ENCODE measurements at places on chromosomes 11 and 22. TPM values are rescaled to one million over a fixed set of nuclear protein-coding genes. Genes with fewer than 3 reads are reported as not detected.

GRCh38 chr22:38706901-38707195 is 1.1 kb downstream of the GTPBP1 start:
- DNase-seq = no peak

- DNase-seq = no peak
These were observed 101.6 kb upstream of the AKIP1 start for GRCh38 chr11:8809241-8809938.

DNA sequence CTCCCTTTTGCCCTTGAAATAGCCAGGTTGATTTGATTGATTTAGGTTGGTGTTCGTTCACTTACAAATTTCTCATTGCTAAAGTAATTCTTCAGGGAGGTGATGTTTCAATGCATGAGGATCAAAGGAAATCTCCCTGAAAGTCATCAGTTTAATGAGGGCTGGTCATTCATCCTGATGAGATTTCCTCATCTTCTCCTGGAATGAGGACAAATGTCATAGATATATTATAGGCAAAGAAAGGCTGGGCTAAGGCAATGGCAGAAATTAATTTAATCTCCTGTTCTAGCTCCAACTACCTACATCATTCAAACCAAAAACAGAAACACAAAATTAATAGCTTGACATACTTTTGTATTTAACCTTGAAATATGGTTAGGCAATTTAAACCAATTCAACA is 1052.1 kb downstream of the LRRC4C start:
- DNase-seq = no peak

CELF1 gene
- total RNA-seq = 94.5 TPM

DNA sequence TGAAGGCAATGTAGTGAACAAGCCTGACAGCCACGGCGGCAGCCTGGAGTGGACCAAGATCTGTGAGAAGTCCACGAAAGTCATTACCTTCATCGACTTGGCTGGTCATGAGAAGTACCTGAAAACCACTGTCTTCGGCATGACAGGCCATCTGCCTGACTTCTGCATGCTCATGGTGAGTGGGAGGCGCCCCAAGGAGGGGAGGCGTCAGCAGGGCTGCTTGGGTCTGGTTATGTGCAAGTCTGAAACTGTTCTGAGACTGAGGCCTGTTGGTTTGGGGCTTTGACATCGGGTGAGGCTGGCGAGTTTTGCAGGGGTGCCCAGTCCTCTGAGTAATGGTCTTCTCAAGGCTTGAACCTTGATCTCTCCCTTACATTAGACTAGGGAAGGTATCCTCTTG is 11.1 kb downstream of the GTPBP1 start:
- no peak for DNase-seq

DNA sequence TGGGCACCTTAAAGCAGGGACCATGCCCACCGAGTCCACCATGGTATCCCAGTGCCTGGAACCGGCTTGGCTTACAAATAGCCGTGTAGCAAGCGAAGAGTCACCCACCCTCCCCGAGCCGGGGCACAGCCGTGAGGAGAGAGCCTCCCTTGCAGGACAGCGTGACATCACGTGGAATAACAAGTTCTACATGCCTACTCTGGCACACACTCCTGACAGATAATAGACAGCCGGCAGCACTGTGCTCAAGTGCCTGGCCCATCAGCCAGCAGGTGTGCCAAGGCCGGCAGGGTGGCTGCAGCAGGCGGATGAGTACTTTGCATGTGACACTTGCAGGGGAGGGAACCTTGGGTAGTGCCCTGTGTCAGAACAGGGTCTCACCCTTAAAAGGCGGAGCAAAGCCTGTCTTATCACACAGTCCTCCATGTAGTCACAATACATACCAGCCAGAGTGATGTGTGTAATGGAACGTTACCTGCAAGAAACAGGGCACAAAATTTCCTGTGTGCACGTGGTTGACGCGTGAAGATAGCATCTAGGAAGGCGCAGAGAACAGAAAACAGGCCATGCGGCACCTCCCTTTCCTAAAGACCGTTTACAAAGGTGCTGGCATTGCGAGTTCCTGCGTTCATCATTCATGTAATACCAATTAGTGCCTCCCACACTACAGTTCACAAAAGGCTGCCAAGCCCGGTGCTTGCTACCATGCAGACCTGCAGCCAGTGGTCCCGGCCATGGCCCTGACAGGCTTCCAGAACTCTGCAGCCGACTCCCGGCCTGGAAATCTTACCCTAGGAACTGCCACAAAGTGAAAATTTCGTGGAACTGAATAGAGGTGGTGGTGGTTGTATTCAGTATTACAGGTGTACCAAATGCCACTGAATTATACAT is 16.4 kb downstream of the TOM1 start:
- DNase-seq = no peak

All from hematopoietic multipotent progenitor cell (in vitro differentiated cells).